ENCODE measurements at places on chromosomes 3 and 15. TPM values are rescaled to one million over a fixed set of nuclear protein-coding genes. Genes with fewer than 3 reads are reported as not detected.
A peak's percentile ranks its signal among the peaks of the same experiment; 100 is the strongest.

DNA sequence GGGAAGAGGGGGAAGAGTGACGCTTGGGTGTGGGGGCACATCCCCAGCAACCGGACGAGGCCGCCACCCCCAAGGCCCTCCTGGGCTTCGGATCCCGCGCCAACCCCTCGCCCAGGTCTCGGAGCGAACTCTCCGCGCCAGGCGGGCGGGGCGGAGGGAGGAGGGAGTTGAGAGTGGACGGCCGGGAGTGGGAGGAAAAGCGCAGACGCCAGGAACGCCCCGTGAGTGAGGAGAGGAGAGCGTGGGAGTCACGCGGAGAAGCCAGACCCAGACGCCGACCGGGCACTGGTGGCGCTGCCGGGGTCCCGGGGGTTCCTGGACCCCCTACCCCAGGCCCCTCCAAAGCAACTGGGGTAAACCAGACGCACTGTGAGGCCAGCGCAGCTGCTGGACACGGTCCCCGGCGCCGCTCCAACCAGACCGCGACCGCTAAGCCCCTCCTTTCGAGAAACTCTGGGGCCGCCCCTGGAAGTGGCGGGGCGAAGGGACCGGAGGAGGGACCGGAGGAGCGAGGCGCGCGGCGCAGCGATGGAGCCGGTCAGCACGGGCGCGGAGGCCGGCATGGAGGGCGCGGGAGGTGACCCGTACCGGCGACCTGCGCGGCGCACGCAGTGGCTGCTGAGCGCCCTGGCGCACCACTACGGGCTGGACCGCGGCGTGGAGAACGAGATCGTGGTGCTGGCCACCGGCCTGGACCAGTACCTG lies at the start of gene EFCC1:
EFCC1 (plus strand) TSS at position 204 of the 705 bp plus-strand sequence; CDS start at position 529, 325 bp downstream.
- DNase-seq, result peak; percentile 90

GRCh38 chr3:122936986-122937385 lies 90.6 kb downstream of the SEMA5B start:
- DNase-seq, result no peak

DNA sequence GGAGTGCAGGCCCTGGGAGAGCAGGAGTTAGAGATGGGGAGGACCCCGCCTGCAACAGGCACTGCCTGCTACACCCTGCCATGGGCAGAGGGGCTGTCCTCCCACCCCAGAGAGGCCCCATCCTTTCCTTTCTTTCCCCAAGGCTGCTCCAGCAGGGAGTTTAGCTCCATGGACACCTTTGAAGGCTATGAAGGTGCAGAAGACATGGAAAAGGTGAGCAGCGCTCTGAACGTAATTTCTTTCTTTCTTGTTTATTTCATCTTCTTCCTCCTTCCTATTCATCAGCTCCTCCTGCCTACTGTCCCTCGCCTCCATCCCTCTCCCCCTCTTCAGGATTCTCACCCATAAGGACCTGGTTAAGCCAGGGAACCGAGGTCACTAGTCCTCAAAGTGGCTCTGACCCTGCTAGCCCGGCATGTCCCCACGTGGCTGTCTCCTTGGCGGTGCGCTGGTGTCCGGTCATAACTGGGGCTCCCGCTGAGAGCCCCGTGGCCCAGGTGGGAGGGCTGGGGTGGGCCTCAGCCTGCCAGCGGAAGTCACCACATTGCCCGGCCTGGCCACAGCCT lies 16.0 kb upstream of the ADIPOQ start:
- no peak for DNase-seq

DNA sequence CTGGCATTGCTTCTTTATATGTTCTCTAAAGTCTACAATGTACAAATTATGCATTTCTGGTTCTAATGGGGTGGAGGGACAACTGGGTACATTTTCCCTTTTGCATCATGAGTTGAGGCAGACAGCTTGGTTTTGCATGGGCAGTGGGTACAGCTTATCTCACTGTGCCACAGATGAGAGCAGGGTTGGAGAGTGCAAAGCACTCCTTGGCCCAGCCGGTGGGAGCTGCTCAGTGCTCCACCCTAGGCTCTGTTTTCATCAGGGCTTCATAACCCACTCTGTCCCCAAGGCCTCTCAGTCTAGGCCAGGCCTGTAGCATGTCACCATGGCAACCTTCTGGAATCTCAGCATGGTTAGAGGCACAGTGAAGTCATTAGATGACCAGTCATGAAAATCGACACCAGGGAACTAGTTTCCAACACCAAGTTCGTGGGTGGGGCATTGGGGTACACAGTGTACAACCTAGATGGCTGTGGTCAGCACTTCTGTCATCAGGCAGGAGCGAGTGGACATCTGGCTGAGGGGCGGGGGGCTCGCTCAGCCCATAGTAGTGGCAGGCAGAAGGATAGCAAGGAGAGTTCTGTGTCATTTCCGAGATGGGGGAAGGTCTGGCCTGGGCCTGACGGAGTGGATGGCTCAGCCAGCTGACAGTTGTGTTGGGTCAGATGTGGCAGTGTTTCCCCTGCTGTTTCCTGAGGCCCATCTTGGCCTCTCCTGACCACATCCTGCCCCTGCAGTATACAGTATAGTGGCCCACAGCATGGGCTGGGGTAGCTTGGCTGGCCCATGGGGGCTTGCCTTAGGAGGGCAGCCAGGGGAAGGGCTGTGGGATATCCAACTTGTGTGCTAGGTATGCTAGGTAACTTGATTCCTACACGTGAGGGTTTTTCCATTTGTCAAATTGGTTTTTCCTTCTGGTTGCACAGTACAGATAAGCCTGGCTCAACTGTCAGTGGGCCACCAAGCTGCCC lies 75.7 kb upstream of the PRR23C start:
- no peak for DNase-seq

DNA sequence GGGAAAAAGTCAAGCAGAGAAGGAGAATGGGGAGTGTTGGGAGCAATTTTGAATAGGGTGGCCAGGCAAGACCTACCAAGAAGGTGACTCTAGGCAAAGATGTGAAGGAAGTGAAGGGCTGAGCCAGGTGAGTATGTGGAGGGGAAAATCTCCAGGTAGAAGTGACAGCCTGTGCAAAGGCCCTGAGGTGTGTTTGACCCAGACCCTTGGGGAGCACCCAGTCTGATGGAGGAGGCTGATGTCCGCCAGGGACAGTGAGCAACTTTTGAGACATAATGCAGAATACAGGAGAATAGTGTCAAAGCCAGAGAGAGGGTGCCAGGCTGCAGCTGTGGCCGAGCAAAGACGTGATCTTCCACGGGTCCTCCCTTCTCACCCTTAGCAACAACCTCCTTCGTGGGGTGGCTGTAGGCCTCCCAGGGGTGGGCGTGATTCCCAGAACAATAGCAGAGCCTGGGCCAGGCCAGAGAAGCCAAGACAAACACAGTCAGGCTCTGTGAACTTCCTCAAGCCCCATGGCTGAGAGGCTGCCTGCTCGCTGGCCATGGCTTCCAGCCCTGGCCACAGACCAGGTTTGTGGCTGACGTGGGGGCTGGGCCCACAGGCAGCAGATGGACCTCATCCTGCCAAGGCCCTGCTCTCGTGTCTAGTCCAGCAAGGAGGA lies 58.1 kb downstream of the SLC6A6 start:
- DNase-seq, result no peak

GRCh38 chr15:39376371-39376909 lies 204.4 kb upstream of the THBS1 start:
- no peak for DNase-seq

DNA sequence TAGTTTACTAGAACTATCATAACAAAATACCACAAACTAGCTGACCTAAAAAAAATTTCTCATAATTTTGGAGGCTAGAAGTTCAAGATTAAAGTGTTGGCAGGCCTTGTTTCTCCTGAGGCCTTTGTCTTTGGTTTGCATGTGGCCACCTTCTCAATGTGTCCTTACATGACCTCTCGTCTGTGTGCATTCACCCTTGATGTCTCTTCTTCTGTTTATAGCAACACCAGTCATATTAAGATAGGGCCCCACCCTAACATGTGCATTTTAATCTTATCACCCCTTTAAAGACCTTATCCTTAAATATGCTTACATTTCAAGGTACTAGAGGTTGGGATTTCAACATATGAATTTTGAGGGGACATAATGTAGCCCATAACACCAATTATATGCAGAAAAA lies 177.0 kb downstream of the ZBBX start:
- no peak for DNase-seq

GRCh38 chr15:85583923-85584390 lies 203.6 kb downstream of the AKAP13 start:
- DNase-seq, result no peak

GRCh38 chr3:141789281-141789680 lies 26.1 kb downstream of the GRK7 start:
- peak; percentile 37 for DNase-seq

- DNase-seq, result no peak
Observed at GRCh38 chr3:115980709-115981108, 357.4 kb downstream of the GAP43 start.

GRCh38 chr3:124469555-124469954 lies 260.7 kb upstream of the UMPS start:
- DNase-seq, result no peak

DNA sequence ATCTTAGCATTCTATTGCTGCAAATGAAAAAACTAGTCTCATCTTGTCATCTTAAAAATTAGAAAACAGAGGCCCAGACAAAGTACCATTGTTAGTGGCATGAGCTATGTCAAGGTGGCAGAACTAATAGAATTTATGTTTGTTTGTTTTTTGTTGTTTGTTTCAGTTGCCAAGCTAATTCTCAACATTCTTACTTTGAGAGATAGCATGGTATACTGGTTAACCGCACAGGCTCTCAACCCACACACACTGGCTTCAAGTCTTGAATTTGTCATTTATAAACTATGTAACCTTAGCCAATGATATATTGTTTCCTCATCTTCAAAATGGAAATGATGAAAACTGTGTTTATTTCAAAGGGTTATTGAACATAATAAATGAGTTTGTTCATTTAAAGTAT lies 367.6 kb upstream of the PLSCR5 start:
- no peak for DNase-seq

GRCh38 chr3:129553719-129554118 lies 10.7 kb downstream of the H1-8 start:
- DNase-seq, result no peak

GRCh38 chr15:44718927-44719292 lies 7.6 kb downstream of the B2M start:
- no peak for DNase-seq

DNA sequence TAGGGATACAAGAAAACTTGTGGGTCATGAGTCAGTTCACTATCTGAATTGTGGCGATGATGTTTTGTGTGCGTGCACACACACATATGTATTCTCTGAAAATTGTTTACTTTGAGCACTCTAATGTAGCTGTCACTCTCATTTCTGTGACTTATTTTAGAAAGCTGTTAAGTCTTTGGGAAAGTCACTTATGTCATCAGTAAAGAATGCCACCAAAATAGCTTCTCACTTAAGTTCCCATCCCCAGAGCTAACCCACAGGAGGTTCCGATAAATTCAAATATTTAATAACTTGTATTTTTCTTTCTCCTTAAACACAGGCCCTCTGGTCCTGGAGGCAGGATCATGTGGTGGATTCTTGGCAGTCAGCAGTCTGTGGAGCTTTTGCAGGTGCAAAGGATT lies 138.3 kb downstream of the LRIG1 start:
- no peak for DNase-seq

DNA sequence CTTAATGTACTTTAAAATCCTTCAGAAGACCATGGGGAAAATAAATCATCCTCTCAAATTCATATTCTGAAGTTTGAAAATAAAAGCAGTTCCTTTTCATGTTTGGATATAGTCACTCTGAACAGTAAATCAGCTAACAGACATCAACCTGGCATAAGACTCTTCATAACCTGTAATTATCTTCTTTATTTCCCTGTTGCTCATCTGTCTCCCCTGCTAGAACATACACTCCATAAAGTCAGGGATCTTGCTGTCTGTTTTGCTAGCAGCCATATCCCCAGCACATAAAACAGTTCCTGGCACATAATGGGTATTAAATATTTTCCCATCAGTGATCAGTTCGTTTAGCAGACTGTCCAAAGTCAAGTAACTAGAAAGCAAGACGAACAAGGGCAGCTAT lies 11.2 kb downstream of the VGLL4 start:
- DNase-seq, result no peak

- DNase-seq, result no peak
Observed at GRCh38 chr3:187750006-187750512, 4.8 kb upstream of the BCL6 start.

GRCh38 chr3:11610044-11610671 lies 33.6 kb downstream of the VGLL4 start:
- DNase-seq, result no peak

The CRABP1 gene
- total RNA-seq, result not detected

The PIAS1 gene
- total RNA-seq, result 37.3 TPM

The QTRT2 gene
- 21.4 TPM for total RNA-seq

The OCA2 gene
- not detected for total RNA-seq

The GRM2 gene
- 0.22 TPM for total RNA-seq

The SAMD7 gene
- not detected for total RNA-seq

The DAZL gene
- not detected for total RNA-seq

Measured in mesenteric fat pad (tissue), 1 donor.